Osteoblast (primary cell): ENCODE measurements at places on chromosomes 3 and 15.

DNA sequence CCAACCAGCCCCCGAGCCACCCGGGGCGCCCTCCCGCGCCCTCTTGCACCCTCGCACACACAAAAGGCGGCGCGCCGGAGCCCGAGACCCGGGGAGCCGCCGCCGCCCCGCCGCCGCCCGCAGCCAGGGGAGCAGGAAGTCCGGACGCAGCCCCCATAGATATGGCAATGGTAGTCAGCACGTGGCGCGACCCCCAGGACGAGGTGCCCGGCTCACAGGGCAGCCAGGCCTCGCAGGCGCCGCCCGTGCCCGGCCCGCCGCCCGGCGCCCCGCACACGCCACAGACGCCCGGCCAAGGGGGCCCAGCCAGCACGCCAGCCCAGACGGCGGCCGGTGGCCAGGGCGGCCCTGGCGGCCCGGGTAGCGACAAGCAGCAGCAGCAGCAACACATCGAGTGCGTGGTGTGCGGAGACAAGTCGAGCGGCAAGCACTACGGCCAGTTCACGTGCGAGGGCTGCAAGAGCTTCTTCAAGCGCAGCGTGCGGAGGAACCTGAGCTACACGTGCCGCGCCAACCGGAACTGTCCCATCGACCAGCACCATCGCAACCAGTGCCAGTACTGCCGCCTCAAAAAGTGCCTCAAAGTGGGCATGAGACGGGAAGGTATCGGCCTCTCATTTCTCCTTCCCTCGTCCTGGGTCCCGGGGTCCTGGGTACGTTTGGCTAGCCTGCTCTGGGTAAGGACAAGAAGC lies 1.6 kb downstream of the NR2F2 start:
- peak; percentile 81 for DNase-seq

GRCh38 chr3:120163026-120163425 lies 68.8 kb upstream of the GSK3B start:
- DNase-seq = no peak

- peak; percentile 83 for DNase-seq
These were observed 52.4 kb downstream of the COPS2 start for GRCh38 chr15:49103002-49103401.

- no peak for DNase-seq
These were observed 101.8 kb upstream of the LIPC start for GRCh38 chr15:58329781-58330671.

DNA sequence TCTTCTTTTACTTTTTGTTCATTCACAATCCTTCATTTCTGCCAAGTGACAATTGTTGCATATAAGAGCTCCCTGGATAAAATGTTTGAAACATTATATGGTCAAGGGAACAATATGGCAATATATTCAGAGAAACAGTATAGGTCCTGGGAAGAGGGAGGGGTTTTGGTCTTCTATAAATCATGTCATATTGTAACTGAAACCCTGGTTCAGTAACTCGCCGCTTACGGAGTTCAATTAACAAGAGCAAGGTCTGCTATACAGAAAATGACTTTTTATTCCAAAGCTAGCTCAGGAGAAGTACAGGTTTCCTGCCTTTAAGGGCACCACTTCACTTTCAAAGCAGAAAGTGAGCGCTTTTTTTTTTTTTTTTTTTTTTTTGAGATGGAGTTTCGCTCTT lies 522.1 kb upstream of the TGFBR2 start:
- DNase-seq = no peak

- DNase-seq = no peak
These were observed 196.3 kb downstream of the BCHE start for GRCh38 chr3:165640970-165641369.
